Uterus (tissue), 4 donors: ENCODE measurements at places on chromosomes 13 and 19.
A peak's percentile ranks its signal among the peaks of the same experiment; 100 is the strongest.

GRCh38 chr19:10984166-10984735, 23.4 kb downstream of the SMARCA4 start:
- DNase-seq = no peak

- no peak for DNase-seq
These were observed 474 bp upstream of the FAM174C start for GRCh38 chr19:1274852-1275259.

DNA sequence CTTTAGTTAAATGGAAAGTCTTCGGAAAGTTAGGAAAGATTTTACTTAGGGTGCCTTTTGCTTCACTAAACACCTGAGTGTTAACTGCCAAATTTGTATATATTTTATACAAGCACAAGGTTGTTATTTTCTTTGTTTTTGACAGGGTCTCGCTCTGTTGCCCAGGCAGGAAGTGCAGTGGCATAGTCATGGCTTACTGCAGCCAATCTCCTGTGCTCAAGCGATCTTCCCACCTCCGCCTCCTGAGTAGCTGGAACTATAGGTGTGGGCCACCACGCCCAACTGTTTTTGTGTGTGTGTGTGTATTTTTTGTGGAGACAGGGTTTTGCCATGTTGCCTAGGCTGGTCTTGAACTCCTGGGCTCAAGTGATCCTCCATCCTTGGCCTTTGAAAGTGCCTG, 16.2 kb downstream of the KCTD4 start:
- no peak for DNase-seq

DNA sequence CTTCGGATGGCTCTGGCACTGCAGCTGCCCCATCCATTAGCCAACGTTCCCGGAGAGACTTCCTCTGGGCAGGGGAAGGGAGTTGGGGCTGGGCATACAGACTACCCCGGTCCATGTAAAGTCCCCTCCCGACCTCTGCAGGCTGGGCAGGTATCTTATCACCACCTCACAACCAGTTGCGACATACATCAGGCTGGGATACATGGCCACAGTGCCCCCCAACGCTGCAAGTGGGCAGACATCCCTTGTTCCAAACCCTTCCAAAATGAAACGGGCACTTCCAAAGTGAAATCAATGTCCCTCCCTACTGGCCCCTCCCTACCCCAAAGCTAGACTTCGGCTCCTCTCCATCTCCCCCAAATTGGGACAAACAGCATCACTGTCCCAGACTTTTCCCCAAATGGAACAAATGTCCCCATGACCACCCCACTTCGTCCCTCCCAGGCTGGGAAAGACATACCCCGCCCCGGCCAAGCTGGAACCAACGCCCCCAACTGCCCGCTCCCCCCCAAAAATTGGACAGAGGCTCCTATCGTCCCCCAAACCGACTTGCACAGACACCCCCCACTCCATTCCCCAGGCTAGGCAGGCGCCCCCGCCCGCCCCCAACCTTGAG, 5.0 kb downstream of the PALM3 start:
- DNase-seq = no peak

DNA sequence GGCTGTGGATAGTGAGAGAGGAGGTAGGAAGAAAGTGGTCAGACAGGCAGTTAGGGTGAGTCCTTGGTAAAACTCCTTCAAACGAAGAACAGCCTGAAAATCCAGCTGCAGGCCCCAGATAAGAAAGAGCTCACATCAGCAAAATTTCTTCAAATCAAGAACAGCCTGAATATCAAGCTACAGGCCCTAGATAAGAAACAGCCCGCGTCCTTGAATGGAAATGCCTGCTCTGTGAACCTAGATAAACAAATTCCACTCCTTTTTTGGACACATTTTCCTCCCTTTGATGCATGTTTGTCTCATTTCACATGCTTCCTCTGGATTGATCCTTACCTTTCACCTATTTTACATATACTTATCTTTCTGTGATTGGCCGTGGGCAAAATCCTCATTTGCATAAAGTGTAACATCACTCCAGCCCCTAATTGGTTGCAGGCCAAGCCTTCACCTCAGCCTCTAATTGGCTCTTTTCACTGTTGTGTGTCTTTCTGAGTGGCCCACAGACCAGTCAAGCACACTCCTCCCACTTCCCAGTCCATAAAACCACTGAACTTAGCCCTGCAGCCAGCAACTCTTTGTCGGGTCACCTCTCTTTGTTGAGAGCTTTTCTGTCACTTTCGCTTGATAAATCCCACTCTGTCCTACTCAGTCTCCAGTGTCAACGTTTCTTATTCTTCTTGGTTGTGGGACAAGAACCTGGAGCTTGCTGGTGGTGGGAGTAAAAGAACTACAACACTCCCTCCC, 6.0 kb upstream of the SULT2A1 start:
- peak; percentile 46 for DNase-seq

DNA sequence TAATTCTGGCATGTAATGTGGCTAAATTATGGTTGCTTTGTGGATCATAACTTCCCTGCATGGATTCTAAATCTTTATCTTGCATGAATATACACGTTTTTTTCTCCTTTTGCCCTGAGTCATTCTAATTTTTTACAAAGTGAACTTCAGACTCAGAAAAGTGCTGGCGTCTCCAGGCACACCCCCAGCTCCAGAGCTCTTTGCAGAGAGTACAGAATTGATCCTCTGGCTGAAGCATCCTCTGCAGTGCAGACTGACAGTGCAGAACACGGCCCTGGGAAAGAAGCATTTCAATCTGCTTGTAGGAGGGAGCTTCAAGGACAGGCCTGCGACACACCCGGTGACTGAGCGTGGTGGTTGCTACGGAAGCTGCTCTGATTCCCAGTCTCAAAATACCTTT, 228.1 kb downstream of the FGF9 start:
- DNase-seq = no peak

- no peak for DNase-seq
These were observed 14.8 kb downstream of the KCTD12 start for GRCh38 chr13:76871432-76871831.

- no peak for DNase-seq
These were observed 31.2 kb downstream of the C13orf46 start for GRCh38 chr13:113942591-113943103.

- no peak for DNase-seq
These were observed 1468.6 kb upstream of the SLC10A2 start for GRCh38 chr13:104534847-104535246.

DNA sequence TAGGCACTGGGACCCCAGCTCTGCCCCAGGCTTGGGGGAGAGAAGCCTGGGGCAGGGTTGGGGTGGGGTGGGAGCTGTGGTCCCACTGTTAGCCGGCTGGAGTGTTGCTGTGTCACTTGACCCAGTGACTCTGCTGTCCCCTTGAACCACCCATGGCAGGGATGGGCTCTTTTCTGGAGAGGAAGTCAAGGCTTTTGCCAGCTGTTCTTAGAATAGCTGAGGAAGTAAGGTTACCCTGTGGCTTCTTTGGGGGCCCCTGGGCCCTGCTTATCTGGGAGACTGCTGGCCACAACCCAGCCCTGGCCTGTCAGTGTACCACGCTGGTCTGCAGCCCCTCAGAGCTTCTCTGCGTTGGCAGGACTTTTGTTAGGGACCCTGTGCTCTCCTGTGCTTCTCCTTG, 9.1 kb downstream of the PNPLA6 start:
- DNase-seq = no peak

DNA sequence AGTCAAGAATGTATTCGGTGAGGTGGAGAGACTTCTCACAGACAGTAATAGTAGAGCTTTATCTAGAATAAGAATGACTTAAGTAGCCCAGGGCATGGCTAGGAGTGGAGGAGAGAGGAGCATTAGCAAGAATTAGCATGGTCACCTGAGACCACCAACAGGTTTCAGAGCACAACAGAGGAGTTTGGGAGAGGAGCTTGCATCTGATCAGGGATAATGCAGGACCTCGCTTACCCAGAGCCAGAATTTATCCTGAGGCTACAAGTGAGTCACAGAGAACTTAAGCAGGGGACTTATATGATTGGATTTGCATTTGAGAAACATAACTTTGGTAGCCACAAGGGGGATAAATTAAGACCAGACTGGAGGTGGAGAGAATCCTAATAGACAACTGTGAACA, 102.1 kb upstream of the FNDC3A start:
- no peak for DNase-seq

- DNase-seq = no peak
These were observed 16.8 kb downstream of the CLEC11A start for GRCh38 chr19:50739914-50740426.

- no peak for DNase-seq
These were observed 278.9 kb upstream of the PCDH9 start for GRCh38 chr13:67509018-67509417.

GRCh38 chr13:65943708-65944107, 1286.4 kb downstream of the PCDH9 start:
- DNase-seq = no peak

- no peak for DNase-seq
These were observed 5.0 kb downstream of the POGLUT2 start for GRCh38 chr13:102793611-102794355.

DNA sequence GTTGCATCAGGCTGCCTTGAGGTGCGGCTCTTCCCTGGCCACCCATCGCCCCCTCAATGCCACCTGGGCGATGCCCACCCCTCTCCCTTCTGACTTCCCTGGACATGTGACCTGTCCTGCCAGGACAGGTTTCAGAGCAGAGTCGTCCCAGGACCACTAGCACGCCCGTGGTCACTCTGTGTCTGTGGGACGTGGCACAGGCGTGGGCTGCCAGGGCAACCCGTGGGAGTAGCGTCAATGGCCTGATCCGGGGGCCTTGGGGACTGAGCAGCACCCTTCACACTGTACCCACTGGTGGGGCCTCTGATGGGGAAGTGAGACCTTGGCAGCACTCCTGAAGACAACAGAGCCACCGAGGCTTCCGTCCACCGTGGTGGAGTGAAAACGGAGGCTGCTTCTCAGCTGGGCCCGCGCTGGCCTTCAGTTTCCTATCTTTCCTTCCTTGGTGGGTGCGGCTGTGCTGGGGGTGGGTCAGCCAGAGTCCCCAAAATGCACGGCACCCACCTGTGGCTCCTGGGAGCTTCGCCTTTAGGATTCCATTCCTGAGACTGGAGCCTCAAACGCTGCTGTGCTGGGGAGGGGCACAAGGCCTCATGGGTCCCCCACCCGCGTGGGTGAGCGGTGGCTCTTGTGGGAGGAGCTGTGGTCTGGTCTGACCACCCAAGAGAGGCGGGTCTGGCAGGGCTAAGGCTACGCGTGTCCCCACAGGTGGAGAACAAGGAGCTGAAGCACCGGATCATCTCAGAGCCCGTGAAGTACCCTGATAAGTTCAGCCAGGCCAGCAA, 26.7 kb upstream of the TMEM255B start:
- no peak for DNase-seq

DNA sequence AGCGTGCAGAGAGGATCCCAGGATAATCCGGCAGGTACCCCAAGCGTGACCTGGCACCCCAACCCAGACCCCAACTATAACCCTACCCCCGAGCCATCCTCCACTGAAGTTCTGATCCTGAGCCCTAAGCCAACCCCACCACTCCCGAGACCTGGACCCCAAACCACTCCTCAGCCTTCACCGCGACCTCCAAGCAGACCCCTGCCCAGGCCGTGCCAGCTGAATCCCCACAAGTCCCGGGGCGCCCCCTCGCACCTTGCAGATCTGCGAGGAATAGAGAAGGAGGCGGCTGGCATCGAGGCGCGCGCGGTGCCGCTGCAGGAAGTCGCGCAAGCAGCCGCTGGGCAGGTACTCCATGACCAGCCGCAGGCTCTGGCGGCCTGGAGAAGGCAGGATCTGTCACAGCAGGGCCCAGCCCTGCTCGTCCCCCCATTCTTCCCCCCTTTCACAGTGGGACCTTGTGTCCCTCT, 10.1 kb upstream of the INSL3 start:
- DNase-seq = no peak

GRCh38 chr19:51809787-51810186, 14.8 kb downstream of the FPR3 start:
- DNase-seq = no peak

DNA sequence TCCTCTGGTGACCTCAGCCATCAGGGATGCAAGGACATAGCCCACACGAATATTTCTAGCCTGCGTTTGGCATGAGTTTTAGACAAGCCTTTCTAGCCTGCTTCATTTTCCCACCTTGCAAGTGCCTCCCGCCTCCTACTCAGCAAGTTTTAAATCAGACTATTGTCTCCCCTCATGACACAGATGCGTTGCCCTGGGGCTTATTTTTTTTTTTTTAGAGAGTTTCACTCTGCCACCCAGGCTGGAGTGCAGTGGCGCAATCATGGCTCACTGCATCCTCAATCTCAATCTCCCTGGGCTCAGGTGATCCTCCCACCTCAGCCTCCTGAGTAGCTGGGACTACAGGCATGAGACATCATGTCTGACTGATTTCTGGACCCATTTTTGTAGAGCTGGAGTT, 14.6 kb downstream of the GJB2 start:
- no peak for DNase-seq

DNA sequence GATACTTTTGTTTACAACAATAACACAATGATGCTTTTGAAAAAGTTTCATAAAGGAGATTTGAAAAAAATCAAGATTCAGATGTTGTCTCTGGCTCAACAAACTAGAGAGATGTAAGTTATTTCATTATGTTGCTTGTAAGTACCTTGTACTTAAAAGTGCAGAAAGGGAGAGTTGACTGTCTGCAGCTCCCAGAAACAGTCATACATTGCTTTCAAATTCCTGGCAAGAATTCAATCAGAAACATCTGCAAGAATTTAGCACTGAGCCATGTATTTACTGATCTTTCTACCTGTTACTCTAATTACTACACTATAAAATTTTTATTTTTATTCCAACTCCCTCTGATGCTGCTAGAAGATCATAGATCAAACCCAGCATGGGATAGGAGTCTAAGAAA, 1261.3 kb upstream of the SPRY2 start:
- no peak for DNase-seq

DNA sequence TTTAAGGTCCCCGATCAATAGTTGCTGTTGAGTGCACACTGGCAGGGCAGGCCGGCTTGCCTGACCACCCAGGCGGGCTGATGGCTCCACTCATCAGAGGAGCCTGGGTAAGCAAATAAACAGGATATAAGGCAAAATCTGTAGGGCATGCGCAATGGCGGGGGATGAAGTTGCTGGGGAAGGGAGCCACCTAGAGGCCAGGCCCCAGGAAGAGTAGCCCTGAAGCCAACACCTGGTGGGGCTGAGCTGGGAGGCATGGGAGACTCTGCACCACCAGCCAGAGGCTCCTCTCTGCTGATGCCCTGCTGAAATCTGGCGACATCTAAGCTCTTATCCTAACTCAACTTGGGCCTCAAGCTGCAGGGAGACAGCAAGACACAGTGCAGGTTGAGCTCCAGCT, 324.3 kb downstream of the ZNF536 start:
- no peak for DNase-seq

- no peak for DNase-seq
These were observed 12.4 kb downstream of the ATP12A start for GRCh38 chr13:24692561-24692960.
